ENCODE measurements at places on chromosomes 12 and 14.
A peak's percentile ranks its signal among the peaks of the same experiment; 100 is the strongest.

- peak; percentile 34 for DNase-seq
Observed at GRCh38 chr14:38208618-38209562, 1.2 kb downstream of the SSTR1 start.

GRCh38 chr14:76267322-76268046, 108.5 kb upstream of the ESRRB start:
- no peak for DNase-seq

GRCh38 chr14:24141097-24141880, at the start of gene EMC9:
Gene EMC9, minus strand, starts transcription at chr14:24141591. Its CDS starts 287 bp downstream, at chr14:24141304.
- DNase-seq, result peak; percentile 99

- no peak for DNase-seq
Observed at GRCh38 chr14:95668235-95668772, 17.9 kb upstream of the TCL1B start.

DNA sequence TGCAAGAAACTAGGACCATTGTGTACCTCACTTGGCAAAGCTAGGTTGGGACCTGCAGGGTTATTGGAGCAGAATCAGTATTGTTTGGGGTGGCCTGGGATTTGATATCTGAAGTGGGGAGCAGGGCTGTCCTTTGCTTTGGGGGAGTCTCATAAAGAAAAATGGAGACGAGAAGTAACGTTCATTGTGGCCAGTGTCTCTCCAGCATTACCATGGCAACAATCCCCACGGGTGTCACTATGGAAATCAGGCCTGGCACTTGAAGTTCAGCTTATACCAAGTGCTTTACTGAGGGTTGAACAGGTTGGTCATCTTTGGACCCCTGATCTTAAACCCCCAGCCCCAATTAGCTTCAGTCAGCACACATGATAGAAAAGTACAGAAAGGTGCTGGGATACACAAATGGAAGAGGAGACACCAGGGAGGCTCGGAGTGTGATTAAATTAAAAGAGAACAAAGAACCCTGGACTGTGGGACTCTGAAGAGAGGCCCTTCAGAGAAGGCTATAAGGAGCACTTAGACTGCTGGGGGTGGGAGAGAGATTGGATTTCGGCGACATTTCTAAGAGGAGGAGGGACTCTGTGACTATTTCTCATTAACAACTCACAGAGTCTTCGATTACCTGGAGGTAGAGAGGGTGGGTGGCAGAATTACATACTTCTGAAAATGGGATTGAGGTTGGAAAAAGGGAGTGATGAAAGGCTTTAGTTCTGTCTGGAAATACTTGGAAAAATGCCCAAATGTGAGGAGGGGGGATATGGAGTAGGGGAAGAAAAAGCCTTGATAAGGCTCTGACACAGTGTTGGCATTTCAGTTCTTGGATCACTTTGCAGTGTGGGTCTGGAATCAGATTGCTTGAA, 3.7 kb downstream of the KIF5A start:
- no peak for DNase-seq

- DNase-seq, result no peak
Observed at GRCh38 chr12:103960616-103961227, 5.0 kb upstream of the TDG start.

DNA sequence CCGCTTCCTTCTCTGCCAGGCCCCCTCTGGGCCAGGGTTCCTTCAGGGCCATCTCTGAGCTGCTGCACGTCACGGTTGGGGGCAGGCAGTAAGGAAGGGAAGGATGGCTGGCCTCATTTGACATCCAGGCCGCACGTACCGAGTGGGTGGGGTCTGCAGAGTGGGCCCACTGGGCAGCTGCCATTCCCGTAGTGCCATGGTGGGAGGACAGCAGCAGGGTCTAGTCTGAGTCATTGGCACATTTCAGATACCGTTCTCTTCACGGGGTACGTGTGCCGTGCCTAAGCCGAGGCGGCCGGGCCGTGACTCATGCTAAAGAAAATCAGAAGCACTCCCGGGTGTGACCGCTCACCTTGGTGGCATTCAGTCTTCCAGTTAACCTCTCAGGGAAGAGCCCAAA, 43.9 kb downstream of the IL31 start:
- no peak for DNase-seq

- DNase-seq, result no peak
Observed at GRCh38 chr12:74988156-74988555, 221.5 kb downstream of the KCNC2 start.

GRCh38 chr14:94767321-94767878, 2.5 kb downstream of the GSC start:
- no peak for DNase-seq

DNA sequence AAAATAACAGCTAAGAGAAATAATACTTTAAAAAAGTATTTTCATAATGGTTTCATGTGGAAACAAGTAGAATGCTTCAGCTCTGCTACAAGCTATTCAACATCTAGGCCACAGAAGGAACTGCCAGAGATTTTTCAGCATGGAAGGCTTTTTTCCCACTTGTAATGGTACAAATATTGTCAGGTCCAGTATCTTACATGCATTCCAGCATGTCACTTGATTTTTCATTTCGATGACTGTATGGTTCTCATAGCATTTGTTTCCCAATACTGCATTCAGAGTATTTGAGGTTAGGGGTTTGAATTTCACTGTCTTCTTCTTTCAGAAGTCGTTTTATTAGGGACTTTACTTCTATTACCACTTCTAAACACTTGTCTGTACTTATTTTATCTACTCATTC, 1701.5 kb upstream of the FLRT2 start:
- DNase-seq, result no peak

DNA sequence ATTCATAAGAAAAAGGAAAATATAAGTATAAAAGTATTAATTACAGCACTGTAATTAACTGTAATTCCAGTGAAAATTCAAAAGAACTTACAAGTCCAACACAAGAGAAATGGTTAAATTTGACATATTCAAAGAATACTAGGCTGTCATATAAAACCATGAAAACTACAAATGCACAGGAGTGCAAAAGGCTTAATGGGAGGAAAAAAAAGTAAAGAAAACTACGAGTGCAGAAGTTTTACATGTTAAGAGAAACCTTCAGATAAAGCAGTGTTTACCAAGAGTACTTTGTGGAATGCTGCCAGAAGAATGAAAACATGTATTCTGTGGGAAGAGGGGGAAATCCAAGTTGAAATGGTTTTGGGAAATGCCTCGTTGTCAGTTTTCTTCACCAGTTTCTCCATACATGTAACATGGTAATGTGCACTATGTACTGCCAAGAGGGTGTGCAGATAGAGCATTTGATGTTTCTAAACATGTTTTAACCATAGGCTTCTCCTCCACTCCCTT, 9.1 kb downstream of the HEATR5A start:
- no peak for DNase-seq

DNA sequence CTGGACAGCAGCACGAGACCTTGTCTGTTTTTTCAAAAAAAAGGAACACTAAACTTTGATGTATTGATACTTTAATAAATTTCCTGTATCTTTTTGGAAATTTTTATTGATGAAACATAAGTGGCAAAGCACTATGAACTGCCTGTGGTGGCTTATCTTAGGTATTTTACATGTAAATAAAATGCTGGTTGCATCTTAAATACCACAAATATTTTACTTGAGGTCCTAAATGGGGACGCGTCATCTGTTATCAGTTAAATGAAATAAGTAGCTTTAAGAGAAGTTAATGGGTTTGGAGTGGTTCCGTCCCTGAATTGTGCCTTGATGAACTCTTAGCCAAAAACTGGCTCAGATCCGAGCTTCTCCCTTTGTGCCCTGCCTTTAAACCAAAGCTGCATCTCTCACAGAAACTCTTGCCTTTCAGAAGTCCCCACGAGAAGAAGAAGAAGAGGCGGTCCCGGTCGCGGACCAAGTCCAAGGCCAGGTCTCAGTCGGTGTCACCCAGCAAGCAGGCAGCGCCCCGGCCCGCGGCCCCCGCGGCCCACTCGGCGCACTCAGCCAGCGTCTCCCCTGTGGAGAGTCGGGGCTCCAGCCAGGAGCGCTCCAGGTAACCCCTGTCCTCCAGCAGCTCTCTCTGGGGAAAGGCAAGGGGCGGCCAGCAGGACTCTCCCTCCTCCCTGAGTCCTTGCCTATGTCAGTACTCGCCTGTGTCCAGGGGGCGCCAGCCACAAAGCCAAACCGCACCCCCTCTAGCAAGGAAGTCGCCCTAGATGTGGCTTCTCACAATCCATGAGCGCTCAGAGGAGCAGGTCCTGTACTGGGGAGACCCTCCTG, 31.2 kb upstream of the MMP17 start:
- no peak for DNase-seq

- no peak for DNase-seq
Observed at GRCh38 chr14:100391173-100391572, 68.0 kb downstream of the SLC25A47 start.

DNA sequence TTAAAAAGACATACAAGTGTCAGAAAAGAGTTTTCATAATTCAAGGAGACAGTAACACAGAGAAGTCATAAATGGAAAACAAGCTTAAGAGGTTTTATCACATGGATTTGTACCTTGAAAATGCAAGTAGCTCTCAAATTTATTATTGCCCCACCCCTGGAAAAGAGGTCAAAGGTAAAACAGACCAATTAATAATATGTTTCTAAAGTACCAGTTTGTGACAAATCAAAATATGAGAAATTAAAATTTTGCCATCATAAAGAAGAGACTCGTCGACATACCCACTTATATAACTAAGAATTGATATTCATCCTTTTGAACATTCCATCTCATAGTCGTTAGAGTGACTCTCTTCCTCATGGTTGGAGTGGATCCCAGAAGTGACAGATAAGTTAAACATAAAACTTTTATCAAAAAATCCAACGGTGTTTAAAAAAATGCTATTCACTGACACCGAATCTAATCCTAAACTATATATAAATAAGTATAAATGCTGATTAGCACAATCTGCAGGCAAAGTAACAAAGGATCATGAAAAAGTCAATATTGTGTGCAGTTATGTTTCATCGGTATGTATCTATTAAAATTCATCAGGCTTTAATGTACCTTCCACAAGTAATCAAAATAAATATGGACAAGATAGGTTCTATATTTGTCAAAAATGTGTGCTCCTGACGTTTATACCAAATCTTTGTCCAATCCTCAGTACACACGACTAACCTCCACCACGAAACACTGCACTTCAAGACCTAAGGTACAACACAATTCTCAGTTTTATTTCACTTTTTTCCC, 2.3 kb downstream of the CORO1C start:
- no peak for DNase-seq

DNA sequence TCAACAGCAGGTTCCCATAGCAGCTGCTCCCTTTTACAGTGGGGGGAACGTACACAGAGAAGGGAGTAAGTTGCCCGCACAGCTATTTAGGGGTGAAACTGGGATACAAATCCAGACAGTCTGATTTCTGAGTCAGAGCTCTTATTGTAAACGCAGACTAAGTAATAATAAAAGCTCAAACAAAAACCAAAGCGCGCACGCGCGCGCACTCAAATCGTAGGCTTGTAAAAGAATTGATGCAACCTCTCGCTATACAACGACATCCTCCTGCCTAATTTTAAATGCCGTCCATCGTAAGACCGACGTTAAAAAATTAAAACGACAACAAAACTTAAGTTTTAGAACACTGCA, 747 bp upstream of the DACT1 start:
- no peak for DNase-seq

GRCh38 chr12:88351146-88351545, 209.0 kb downstream of the TMTC3 start:
- no peak for DNase-seq

DNA sequence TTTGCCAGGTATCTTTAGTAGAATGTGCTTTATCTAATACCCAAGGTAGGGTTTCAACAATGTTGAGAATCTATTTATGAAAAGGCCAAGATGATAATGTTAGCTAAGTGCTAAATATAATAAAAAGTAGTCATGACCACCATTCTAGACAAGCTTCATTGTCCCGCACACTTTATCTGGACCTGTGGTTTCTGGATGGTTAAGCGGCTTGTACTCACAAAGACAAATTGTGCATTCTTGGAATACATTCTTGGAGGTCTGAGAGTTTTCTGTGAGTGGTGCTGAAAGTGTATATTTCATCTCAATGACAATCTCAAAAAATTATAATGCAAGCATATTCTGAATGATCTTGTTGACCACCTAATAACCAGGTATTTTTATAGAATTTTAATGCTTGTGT, 646.9 kb downstream of the DIO2 start:
- no peak for DNase-seq

DNA sequence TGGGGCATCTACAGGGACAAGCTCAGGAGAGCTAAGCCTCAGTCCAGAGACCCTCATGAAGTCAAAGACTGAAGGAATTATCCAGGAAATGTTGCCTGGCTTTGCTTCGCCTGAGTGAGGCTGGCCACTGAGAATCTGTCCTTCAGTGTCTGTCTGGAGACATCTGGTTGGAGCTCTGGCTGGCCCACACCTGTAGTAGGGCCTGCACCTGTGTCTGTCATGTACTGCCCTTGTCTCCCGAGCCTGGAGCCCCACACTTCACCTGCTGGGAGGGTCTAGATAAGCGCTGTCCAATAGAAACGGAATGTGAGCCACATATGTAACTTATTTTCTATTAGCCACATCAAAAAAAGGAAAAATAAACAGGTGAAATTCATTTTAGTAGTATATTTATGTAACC, 9.9 kb upstream of the HDAC7 start:
- DNase-seq, result no peak

GRCh38 chr14:22598099-22598895, at the start of gene ABHD4:
Gene ABHD4, plus strand, starts transcription at chr14:22598300. Its CDS starts 7 bp downstream, at chr14:22598307.
- peak; percentile 52 for DNase-seq

DNA sequence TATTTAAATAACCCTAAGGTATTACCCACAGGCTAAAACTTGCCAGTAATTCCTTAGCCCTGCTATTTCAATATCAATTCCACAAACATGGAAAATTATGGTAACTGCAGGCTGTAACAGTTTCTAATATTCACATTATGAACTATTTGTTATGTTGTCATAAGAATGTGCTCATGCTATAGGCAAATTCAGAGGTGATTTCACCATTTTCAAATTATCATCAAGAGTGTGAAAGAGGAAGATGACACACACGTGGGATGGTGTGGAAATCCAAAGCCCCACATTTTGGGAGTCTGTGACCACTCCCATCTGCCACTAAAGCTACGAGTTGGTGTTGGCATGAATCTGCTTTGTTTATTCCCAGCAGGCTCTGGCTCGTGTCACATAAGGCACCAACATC, 5.9 kb upstream of the MYO1A start:
- DNase-seq, result no peak

- peak; percentile 70 for DNase-seq
Observed at GRCh38 chr14:56181681-56182085, 63.5 kb downstream of the PELI2 start.
